ENCODE measurements at places on chromosomes 3 and 15.

DNA sequence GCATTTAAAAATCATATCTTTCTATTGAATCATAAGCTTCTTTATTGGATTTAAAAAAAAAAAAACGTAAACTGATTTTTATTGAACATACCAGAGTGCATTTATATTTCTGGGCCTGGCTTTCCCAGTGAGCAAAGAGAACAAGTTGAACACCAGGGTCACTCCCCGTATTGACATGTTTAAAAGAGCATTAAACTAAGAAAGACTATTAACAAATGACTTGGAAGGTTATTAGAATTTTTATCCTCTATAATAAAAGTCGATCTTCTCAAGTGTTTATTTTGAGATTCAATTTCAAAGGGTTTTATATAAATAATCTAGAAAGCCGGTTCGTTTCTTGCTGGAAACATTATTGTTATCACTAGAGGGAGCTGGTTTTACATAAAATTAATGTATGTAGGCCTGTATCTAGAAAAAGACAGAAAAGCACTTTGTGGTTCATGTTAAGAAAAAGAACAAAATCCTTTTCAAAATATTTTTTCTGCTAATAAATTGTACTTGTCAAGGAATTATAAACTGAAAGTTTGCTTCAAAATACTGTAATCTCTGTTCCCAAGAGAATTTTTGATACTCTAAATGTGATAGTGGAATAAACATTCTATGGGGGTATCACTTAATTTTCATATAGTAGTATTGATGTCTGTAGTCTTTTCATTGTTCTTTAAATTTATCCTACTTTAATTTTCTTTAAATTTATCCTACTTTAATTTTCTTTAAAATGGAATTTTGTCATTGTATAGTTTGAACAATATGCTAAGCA, 321.8 kb upstream of the MME start:
- peak; percentile 65 for DNase-seq

DNA sequence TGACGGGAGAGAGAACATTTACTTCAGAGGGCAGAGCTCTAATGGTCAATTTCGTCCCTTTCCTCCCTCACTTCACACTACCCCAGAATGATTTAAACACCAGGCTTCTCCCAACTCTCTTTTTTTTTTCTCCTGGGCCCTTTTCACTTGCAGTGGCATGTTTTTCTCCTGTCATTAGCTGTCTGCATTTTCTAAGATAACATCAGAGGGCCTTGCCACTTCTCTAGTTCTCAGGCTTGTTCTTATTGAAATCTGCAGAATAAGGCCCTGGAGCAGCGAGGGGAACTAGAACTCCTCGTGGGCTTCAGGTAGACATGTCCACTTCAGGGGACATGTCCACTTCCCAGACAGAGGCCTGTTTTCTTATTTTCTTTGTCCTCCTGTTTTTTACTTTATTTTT, 514.4 kb upstream of the TBL1XR1 start:
- no peak for DNase-seq

GRCh38 chr15:101213570-101213969, 38.3 kb downstream of the CHSY1 start:
- DNase-seq = no peak

GRCh38 chr3:9581742-9582141, 28.1 kb upstream of the LHFPL4 start:
- no peak for DNase-seq

- no peak for DNase-seq
Measured at GRCh38 chr3:116914004-116914403, 204.4 kb downstream of the TUSC7 start.

DNA sequence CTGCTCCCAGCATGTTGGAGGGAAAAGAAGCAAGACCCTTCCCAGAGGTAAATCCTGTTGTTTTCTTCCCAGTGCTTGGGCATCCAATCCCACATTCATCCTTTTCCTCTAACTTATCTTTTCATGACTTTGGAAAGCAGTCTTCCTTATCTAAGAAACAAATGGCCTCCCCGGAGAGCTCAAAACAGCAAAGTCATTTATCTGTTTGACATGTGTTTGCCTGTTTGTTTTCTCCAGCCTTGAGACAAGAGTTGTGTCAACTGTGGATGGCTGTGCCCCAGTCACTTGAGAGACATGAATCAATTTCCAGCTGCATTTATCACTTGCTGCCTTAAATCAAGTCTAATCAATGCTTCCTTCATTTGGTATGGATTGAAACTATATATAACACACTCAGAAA, 103.9 kb downstream of the SHQ1 start:
- peak; percentile 59 for DNase-seq

- DNase-seq = no peak
Measured at GRCh38 chr3:127610105-127610504, 11.9 kb downstream of the MCM2 start.

GRCh38 chr3:192855434-192855833, 62.2 kb downstream of the MB21D2 start:
- no peak for DNase-seq

GRCh38 chr3:8768364-8769087, 887 bp downstream of the OXTR start:
- DNase-seq = no peak

GRCh38 chr15:48402427-48403177, 71.4 kb downstream of the DUT start:
- no peak for DNase-seq

GRCh38 chr15:93800805-93801204, 430.6 kb upstream of the MCTP2 start:
- no peak for DNase-seq

GRCh38 chr3:37115446-37115845, 58.9 kb downstream of the LRRFIP2 start:
- DNase-seq = no peak

- no peak for DNase-seq
Measured at GRCh38 chr3:160886421-160886820, 130.4 kb downstream of the PPM1L start.

DNA sequence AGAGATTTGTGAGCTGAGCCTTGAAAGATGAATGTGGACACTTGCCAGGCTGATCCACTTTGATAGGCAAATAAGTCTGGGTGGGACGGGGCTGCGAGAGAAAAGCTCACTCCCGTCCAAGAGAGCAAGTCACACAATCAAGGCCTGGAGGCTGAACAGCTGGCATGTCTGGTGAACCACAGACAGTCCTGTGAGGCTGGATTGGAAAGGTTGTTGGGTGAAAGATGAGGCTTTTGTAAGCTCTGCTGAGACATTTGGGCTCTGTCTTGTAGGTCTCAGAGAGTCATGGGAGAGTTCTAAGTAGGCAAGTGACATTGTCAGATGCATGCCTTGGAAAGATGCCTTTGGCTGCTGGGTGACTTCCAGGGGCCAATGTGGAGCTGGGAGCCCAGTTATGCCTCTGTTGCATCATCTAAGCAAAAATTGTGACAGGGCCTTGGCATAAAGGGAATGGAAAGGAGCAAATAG, 38.5 kb downstream of the RPLP1 start:
- DNase-seq = no peak

DNA sequence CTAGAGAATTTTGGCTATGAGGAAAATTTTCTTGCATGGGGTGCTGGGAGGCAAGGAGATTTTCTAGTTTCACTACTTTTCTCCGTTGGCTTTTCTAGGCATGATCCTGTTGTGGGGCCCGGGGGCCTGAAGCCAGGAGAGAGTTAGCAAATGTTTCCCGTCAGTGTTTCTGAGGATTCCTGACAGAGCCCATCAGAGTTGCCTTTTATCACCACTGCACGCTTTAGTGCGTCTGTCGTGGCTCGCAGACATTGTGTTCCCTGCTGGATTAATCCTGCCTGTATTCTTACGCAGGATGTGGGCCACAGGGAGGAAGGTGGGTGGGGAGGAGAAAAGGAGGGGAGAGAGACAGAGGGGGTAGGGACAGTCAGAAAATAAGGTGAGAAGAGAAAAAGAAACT, 18.1 kb upstream of the BOC start:
- DNase-seq = no peak

DNA sequence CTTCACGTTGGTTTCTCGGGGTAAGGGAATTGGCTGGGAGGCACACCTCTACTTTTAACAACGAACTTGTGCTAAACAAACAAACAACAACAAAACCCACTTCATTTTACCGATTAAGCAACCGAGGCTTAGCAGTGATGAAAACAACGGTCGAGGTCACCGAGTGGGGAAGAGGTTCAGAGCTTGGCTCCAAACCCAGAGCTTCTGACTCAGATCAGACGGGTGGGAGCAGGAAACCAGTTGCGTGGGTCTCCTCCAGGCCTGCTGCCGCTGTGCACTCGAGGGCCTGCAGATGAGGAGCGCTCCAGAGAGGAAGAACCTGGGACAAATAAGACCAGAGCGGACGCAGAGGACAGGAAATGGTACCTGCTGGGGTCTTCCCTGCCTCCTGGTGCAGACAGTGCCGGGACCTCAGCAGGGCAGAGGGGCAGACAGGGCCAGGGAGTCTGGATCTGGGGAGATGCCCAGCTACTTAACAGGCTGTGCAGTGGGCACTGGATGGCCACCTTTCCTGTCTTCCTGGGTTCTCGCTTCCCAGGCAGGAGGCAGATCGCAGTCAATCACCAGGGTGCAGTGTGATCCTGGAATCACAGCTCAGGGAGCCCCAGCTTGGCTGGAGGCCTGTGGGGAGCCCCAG, 99.0 kb upstream of the MEF2A start:
- no peak for DNase-seq

DNA sequence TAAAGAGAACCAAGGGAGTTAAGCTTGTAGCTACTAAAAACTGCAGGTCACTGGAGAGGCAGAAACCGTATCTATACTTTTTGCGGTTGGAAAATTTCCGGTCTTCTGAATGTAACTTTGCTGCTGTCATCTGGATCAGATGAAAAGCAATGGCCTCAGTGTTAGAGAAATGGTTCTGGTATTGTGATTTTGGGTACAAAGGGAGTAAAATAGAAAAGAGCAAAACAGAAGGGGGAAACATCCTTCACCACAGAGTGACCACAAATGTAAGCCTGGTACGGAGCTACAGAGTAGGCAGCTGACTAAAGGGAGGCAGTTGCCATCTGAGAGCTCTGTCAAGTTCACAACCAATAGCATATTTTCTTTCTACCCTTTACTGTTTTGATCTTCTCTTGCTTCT, 5.6 kb downstream of the CD96 start:
- DNase-seq = peak; percentile 82

DNA sequence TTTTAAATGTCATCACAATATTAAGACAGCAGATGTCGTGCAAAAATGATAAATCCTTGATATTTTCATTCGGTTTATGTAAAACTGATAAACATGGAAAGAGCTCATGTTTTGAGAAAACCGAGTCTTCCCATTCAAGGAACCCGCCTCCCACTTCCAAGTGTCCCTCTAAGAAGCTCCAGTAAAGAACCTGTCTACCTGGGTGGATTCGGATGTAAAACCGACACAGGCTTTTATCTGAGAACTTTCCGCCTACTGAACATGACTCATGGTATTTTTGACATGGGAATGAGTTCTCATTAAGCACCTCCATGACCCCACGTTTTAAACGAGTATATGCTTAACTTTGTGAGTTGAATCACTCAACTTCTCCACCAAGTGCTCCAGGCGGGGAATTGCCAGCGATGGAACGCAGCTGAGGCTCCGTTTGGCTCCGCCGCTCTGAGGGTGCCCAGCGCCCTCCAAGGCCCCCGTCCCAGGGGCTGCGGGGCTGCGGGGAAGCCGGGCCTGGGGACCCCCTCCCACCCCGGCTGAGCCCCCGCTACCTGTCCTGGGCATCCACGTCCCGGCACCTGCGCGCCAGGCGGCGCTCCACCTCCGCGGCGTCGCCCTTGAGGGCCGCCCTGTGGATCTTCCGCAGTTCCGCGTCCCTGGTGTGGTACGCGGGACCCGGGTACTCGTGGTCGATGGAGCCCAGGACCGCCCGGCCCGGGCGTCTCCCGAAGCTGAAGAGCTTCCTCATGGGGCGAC, 119.9 kb downstream of the LMLN start:
- peak; percentile 69 for DNase-seq

DNA sequence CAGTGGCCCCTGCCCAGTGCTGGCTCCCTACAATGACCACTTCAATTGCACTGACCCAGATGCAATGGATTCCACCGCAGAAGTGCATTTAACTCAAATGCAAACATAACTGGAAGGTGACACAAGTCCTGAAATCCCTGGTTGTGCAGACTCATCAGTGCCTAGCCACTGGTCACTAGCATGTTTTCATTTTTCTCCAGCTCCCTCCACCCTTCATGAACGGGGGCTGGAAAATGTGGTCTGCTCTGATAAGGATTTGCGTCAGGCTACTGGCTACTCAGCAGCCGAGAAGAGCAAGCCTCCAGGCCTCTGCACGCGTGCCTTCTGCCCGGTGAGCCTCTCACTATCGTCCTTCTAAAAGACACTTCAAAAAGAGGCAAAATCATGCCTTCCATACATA, 27.4 kb upstream of the FURIN start:
- DNase-seq = peak; percentile 99

DNA sequence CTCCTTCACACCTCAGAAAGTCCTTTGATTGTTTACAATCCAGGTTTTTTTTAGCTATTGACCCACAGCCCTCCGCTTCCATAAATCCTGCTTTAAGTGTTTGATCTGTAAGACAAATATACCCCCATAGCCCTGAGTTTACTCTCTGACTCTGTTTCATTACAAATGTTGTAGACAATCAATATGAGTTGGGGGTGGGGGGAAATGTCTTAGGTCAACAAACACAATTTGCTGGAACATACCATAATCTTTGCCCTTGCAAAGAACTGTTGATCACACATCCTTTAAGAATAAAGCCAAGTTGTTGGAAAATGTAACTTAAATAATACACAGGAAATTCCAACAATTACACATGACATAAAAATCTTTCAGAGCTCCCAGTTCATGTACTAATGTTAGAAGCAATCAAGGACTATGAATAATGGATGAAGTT, 301.8 kb upstream of the SEMA6D start:
- DNase-seq = no peak

DNA sequence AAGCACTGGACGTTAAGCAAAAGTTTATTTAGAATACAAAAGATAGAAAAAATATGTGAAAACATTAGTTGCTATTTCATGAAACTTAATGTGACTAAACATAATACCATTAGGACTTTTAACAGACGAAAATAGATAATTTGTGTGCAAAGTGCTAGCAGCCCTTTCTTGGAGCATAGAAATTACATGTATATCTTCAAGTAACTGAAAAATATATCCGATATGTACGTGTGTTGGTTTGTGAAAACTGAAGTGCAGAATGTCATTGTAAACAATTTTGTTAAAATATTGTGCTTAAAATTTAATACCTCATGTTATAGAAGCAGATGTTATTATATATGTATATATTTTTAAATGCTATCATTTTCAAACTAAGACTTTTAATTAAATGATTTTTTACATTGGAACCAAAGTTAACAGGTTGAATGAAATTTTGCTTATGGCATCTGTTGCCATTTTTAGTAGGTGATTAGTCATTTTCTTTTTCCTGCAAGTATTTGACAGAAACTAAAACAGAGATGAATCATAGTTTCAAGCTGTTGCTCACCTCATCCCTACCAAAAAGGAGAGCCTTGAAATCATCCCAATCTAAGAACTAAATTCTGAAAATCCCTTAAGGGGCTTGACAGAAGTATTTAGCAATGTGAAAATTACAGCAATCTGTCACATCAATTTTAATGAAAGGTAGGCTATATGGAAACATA, 334.8 kb downstream of the NAALADL2 start:
- no peak for DNase-seq

Measured in OCI-M1 (cell line).